ENCODE measurements at places on chromosomes 13 and 19.

GRCh38 chr19:35290381-35291127, 1.4 kb upstream of the MAG start:
- DNase-seq, result no peak

GRCh38 chr13:75544681-75545330, 4.8 kb upstream of the UCHL3 start:
- no peak for DNase-seq

GRCh38 chr13:113552786-113553434, 31.6 kb upstream of the TFDP1 start:
- DNase-seq, result no peak

GRCh38 chr13:84076280-84076679, 194.0 kb upstream of the SLITRK1 start:
- DNase-seq, result no peak

DNA sequence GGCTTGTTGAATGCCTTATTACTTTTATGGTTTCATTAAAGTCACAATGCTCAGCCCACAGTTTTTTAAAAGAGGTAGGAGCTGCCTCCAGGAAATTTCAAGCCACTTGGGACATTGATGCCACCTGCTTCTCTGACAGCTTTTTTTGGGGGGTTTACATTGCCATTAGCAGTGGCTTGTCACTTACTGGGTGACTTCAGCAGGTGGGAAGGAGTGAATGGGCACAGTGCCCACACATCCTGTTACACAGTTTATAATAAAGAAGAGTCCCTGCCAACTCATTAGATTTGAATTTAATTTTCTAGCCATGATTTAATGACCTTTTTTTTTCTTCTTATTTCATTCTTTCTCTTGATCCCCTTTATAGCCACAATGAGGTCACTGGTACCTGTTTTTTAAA, 61.0 kb downstream of the NHLRC3 start:
- DNase-seq, result no peak
